ENCODE measurements at places on chromosomes 13 and 19. TPM values are rescaled to one million over a fixed set of nuclear protein-coding genes. Genes with fewer than 3 reads are reported as not detected.

The FARP1 gene
- 28.4 TPM for polyA plus RNA-seq

The CCDC194 gene
- polyA plus RNA-seq, result not detected

The ZNF568 gene
- polyA plus RNA-seq, result 2.2 TPM

GRCh38 chr19:54069470-54069869 is 5.8 kb upstream of the VSTM1 start:
- no peak for DNase-seq
- H3K36me3 ChIP-seq, result no peaks in the 10 kb centered on the region
- no peaks in the 10 kb centered on the region for H3K27me3 ChIP-seq
- no peaks in the 10 kb centered on the region for H3K4me1 ChIP-seq
- no peak overlapping the region for H3K27ac ChIP-seq

GRCh38 chr19:47762615-47763308 is 15.7 kb upstream of the SELENOW start:
- H3K4me1 ChIP-seq, result peaks cover 3% of the 10 kb centered on the region
- H3K27me3 ChIP-seq, result no peaks in the 10 kb centered on the region
- no peak overlapping the region for H3K27ac ChIP-seq

DNA sequence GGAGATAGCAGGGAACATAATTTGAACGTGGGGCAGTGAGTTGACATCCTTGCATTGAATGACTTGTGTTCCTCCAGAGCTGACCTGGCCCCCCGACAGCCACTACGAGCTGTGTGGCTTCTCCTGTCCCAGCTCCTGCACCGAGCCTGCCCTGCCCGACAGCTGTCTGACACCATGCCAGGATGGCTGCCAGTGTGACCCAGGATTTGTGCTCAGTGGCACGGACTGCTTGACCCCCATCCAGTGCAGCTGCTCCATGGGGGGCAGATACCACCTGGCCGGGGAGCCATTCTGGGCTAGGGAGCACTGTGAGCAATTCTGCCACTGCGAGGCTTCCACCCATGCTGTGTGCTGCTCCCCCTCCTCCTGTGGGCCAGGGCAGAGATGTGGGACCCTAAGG is 29.2 kb upstream of the FXYD3 start:
- H3K27me3 ChIP-seq, result no peaks in the 10 kb centered on the region
- no peaks in the 10 kb centered on the region for H3K36me3 ChIP-seq
- no peak for DNase-seq
- no peak overlapping the region for H3K27ac ChIP-seq
- no peak overlapping the region for H3K4me3 ChIP-seq

DNA sequence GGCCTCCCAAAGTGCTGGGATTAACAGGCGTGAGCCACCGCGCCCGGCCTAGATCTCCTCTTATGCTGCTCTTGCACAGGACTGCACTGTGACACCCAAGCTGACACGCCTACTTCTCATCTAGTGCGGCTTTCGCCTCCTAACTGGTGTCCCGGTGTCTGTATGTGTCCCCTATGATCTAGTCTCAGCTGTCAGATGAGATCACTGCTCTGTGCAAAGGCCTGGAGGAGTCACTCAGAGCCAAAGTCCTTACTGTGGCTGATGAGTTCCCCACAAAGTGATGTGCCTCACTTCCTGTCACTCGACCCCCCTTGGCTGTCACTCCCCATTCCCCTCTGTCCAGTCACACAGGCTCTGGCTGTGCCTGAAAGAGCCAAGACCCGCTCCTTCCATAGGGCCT is 2.5 kb downstream of the ZNF556 start:
- no peak for DNase-seq
- H3K4me1 ChIP-seq, result no peaks in the 10 kb centered on the region
- H3K27me3 ChIP-seq, result no peaks in the 10 kb centered on the region
- H3K36me3 ChIP-seq, result no peaks in the 10 kb centered on the region
- no peak overlapping the region for H3K4me3 ChIP-seq
- no peak overlapping the region for H3K27ac ChIP-seq

DNA sequence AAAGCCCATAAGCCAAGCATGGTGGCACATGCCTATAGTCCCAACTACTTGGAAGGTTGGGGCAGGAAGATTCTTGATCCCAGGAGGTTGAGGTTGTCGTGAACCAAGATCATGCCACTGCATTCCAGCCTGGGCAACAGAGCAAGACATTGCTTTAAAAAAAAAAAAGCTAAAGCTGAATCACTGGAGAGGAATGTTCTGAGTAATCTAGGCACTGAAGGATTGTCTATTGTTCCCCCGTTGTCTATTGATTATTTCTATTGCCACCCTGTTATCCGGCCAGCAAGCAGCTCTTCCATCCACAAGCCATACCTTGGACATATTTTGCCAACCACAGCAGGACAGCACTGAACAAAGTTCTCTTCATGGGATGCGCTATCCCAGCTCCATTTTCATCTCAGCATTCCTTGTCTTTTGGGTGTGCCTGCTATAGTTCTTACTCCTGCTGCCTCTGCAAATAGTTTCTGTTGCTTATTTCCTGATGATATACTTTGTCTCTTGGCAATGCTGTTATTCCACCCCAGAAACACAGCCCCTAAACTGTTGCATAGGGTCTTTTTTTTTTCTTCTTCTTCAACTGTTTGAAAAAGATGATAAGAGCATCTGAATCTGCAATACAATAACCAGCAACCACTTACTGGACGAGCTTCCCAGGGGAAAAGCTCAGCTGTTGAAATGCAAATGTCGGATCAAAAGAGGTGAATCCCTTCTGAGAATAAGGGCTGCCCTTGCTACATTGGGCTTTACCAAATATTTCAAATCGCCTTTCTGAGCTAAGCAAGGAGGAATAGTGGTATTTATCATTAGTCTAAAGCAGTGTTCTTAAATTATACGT is 22.2 kb upstream of the SIAH3 start:
- H3K4me3 ChIP-seq, result no peak overlapping the region
- H3K36me3 ChIP-seq, result no peaks in the 10 kb centered on the region
- H3K27ac ChIP-seq, result no peak overlapping the region
- no peak for DNase-seq
- no peaks in the 10 kb centered on the region for H3K4me1 ChIP-seq

- no peak for DNase-seq
- no peaks in the 10 kb centered on the region for H3K27me3 ChIP-seq
- no peak overlapping the region for H3K4me3 ChIP-seq
- no peaks in the 10 kb centered on the region for H3K36me3 ChIP-seq
- no peaks in the 10 kb centered on the region for H3K4me1 ChIP-seq
- H3K27ac ChIP-seq, result no peak overlapping the region
Measured at GRCh38 chr19:38470788-38471480, 37.4 kb downstream of the RYR1 start.

DNA sequence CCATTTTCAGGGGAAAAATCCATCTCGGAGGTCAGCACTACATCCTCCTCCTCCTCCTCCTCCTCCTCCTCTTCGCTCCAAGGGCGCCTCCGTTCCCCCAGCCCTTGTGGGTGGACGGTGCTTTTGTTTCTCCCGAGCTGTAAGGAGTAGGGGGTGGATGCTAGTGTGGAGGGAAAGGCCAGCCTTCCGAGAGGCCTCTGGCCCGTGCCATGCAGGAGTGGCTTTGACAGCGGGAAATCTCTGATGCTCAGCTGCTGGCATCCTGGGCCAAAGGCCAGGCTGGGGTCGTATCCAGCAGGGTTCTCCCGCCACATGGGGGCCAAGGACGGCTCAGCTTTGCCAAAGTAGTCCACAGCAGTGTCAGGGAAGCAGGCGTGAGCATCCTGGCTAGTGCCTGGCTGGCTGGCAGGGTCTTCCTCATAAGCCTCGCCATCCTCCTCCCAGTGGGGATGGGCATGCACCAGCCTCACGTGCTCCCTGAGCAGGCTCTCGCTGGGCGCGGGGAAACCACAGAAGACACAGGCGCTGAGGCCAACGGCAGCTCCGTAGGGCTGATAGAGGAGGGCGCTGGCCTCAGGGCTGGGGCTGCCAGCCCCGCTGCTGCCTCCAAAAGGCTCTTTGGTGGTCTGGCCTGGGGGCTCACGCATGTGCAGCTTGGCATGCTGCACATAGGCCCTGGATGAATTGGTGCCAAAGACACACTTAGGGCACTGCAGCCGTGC is 10.5 kb downstream of the WIZ start:
- H3K36me3 ChIP-seq, result no peaks in the 10 kb centered on the region
- no peak overlapping the region for H3K4me3 ChIP-seq
- no peak overlapping the region for H3K27ac ChIP-seq
- DNase-seq, result no peak
